Sigmoid colon (tissue), 7 donors: ENCODE measurements at places on chromosomes 12 and 14. TPM values are rescaled to one million over a fixed set of nuclear protein-coding genes. Genes with fewer than 3 reads are reported as not detected.

MYH6 gene
- 3.0 TPM for polyA plus RNA-seq

C2CD5 gene
- polyA plus RNA-seq = 40.7 TPM

KRT6B gene
- 0.61 TPM for polyA plus RNA-seq

NUAK1 gene
- 1.8 TPM for polyA plus RNA-seq

CABP1 gene
- 0.92 TPM for polyA plus RNA-seq

MGAT4C gene
- not detected for polyA plus RNA-seq

ACOT6 gene
- not detected for polyA plus RNA-seq

IFNG-AS1 gene
- polyA plus RNA-seq = not detected

GPR68 gene
- polyA plus RNA-seq = 1.4 TPM

ASPG gene
- polyA plus RNA-seq = 8.1 TPM

REM2 gene
- 0.60 TPM for polyA plus RNA-seq

PRICKLE1 gene
- 0.46 TPM for polyA plus RNA-seq

TSPAN11 gene
- polyA plus RNA-seq = 1.8 TPM

MANSC4 gene
- not detected for polyA plus RNA-seq

PRB2 gene
- not detected for polyA plus RNA-seq

TAS2R7 gene
- polyA plus RNA-seq = not detected

SLC7A8 gene
- 13.2 TPM for polyA plus RNA-seq

ATP5F1B gene
- 1,188 TPM for polyA plus RNA-seq

KRT2 gene
- polyA plus RNA-seq = not detected

MAP4K5 gene
- polyA plus RNA-seq = 12.6 TPM

CLEC4C gene
- polyA plus RNA-seq = not detected

MIP gene
- not detected for polyA plus RNA-seq

POTEG gene
- 0.04 TPM for polyA plus RNA-seq

RERGL gene
- not detected for polyA plus RNA-seq

EEA1 gene
- 4.4 TPM for polyA plus RNA-seq

KRT71 gene
- not detected for polyA plus RNA-seq

ST8SIA1 gene
- polyA plus RNA-seq = 1.2 TPM

ADAMTS20 gene
- not detected for polyA plus RNA-seq

RARG gene
- polyA plus RNA-seq = 10.3 TPM

FOXG1 gene
- polyA plus RNA-seq = not detected
